ENCODE measurements at places on chromosomes 16 and 17.

DNA sequence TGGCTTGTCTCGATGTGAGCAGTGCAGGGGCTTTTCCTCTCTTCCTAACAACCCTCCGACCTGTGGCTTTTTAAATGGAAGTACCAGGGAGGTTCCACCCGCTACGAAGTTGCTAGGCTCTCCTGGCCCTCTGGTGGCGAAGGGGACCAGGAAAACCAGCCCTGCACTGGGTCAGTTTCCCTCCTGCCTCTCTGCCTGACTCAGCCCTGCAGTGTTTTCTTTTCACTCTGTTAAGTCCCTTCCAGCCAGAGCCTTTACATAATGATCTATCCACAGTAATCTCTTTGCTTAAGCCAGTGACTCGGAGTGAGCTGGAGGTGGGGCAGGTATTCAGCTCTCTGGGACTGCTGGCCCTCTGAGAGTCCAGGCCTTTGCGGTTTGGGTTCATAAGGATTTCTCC lies 331.3 kb upstream of the EEF2KMT start:
- DNase-seq = no peak

DNA sequence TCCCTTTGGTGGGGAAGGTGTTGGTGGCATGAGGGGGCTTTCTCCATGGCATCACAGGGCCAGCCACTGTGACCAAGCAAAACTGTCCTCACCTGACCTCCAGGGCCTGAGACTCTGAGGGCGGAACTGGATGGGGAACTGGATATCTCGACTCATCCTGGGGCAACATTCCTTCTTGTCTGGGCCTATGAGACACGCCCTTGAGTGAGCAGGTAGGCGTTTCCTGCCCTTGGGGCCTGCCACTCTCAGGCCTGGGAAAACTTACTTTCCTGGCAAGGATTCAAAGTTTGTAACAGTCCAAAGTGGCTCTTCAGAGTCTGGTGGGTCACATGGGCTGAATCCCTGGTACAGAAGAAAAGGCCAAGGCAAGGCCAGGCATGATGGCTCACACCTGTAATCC lies 9.6 kb downstream of the MT1X start:
- DNase-seq = peak; percentile 48

GRCh38 chr17:61444831-61445230 lies 7.4 kb upstream of the TBX4 start:
- DNase-seq = no peak

DNA sequence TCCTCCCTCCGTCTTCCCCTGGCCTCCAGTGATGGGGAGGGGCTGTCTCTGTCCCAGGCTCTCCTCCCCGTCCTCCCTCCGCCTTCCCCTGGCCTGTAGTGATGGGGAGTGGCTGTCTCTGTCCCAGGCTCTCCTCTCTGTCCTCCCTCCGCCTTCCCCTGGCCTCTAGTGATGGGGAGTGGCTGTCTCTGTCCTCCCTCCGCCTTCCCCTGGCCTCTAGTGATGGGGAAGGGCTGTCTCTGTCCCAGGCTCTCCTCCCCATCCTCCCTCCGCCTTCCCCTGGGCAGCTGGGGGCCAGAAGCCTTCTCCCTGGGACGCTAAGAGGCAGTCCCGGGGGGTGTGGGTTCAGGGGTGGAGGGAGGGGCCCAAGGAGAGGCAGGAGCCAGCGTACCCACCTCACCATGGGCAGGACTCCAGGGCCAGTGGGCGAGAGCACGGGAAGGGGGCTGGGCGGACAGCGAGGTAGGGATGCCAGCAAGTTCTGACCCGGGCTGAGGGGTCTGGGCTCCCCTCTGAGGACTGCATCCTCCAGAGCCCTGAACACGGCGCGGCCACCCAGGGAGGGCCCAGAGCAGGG lies 14.8 kb downstream of the UTS2R start:
- peak; percentile 79 for DNase-seq

- DNase-seq = peak; percentile 83
Observed at GRCh38 chr17:1267471-1267943, 2.7 kb upstream of the BHLHA9 start.

DNA sequence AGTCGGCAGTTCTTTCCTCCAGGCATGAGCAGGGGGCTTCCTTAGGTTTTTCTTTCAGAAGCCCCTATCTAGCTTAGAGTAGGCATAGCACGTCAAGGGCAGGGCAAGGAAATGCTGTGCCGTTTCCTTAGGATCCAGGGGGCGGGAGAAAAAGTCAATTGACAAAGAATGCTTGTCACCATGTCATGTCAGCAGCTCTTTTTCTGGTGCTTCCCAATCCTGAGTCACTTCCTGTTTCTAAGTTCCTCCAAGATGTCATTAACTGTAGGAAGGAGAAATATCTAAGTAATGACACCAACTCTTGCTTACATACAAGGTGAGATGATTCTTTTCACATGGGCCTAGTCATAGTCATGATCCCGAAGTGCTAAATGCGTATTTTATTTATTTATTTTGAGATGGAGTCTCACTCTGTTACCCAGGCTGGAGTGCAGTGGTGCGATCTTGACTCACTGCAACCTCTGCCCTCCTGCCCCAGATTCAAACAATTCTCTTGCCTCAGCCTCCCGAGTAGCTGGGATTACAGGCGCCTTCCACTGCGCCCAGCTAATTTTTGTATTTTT lies 35.2 kb downstream of the GJC1 start:
- peak; percentile 41 for DNase-seq

GRCh38 chr17:29032857-29033197 lies 10.1 kb upstream of the PIPOX start:
- peak; percentile 9 for DNase-seq

DNA sequence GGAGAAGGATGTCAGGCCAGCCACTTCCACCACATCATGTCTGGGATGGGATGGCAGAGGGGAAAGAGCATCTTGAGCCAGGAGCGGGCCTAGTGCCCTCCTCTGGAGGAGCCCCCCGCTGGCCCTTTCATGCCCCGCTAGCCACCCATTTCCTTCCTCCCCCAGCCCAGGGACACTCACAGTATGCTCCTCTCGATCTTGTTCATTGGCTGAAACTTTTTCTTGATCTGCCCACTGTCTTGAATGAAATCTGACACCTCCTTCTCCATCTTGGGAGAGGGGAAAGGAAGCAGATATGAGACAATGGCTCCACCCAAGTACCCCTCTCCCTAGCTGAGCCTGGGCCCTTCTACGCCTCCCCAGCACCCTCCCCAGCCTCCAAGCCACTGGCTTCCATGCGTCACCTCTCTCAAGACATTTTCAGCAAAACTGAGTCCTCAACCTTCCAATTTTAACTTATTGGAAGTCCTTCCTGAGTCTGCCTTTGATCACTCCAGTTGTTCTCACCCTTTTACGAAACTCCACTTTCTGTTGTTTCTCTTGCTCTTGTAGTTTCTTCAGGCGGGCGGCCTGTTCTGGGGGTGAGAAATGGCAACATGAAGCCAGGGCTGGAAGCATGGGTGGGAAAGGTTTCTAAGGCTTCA lies 7.2 kb downstream of the SPAG7 start:
- no peak for DNase-seq

- DNase-seq = no peak
Observed at GRCh38 chr17:56085576-56086267, 67.6 kb upstream of the ANKFN1 start.

GRCh38 chr16:82881516-82881915 lies 254.7 kb downstream of the CDH13 start:
- no peak for DNase-seq

DNA sequence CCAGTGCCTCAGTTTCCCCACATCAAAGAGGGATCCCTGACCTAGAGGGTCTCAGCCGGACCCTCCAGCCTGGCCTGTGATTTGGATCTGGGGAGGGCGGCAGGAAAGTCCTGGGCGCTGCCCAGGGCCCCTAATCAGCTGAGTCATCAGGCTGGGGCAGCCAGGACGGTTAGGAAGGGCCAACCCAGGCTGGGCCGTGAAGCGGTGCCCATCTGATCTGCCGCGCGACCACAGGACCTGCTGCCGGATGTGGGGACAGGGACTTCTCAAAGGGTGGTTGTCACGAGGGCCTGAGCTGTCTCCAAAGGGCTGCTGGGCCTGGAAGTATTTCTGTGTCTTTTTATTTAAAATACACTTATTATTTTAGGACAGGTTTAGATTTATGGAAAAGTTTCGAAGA lies 4.4 kb downstream of the TPSAB1 start:
- no peak for DNase-seq

- no peak for DNase-seq
Observed at GRCh38 chr16:72927199-72928089, 120.5 kb downstream of the ZFHX3 start.

GRCh38 chr17:54544249-54544648 lies 356.4 kb upstream of the TOM1L1 start:
- DNase-seq = no peak

GRCh38 chr17:19753051-19753509 lies 5.0 kb upstream of the ALDH3A1 start:
- DNase-seq = peak; percentile 87

- no peak for DNase-seq
Observed at GRCh38 chr17:33318241-33318640, 25.1 kb upstream of the ASIC2 start.

DNA sequence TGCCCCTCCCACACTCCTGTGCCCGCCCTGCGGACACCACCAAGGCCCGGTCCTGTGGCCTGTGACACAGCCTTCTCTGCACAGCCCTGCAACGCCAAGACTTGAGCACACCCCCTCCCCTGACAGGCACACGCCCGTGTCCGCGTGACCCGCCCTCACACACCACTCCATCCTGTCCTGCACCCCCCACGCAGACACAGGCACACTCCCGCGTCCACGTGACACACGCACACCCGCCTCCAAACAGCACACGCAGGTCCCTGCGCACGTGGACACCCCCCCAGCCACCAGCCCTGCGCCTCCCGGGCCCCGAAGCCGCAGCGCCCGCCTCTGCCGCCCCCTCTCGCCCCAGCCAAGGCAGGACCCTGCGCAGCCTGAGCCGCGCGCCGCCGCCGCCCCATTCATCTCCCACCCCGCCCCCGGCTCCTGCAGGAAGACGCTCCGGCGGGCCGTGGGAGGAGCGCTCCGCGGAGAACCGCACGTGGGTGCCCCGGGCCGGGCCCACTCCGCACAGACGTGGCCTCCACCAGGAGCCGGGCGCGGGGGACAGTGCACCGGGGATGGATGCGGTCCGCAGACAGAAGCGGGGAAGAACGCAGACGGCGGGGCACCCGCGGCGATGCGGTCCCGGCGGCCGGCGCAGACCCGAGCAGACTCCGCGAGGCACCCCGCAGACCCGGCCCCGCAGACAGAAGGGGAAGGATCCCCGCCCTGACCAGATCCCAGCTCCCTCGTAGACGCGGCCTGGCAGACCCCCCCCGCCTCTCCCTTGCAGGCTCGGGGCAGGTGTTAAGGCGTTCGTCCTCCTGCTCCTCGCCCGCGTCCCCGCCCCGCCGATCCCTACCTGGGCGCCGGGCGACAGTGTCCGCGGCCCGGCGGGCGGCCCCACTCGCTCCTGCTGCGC lies 506 bp downstream of the CAMKK1 start:
- peak; percentile 95 for DNase-seq

- DNase-seq = no peak
Observed at GRCh38 chr17:57713140-57713539, 32.0 kb downstream of the CCDC182 start.

DNA sequence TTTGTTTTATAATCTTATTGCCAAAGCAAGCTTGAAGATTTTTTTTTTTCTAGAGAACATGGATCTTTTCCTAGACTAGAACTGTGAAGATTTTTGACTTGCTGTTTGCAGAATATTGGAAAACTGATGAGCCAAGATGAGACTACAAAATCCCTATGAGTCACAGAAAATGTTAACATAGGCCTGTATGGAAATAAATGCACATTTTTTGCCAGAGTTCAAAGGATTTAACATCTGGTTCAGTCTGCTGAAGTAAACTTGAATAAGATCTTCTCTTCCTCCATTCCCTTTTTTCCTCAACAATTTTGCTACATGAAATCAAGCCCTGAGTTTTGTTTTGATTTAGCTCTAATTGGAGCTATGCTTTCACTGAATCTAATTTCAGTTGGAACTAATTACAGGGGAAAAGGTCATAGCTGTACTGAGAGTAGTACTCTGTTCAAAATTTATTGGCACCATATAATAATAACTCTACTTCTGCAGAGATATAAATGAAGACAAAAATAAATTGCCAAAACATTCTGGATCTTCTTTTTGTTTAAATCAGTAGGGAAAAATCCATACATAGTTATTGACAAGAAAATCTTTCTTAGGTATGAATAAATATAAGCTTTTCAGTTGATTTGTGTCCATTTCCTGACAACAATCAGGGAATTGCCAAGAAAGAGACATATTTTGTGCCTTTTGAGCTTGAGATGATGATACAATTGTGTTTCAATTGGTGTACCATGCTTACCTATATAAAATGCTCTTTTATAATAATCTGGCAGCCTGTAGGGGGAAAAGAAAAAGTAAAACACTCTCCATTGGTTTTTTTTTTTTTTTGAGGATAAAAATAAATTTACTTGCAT lies 387.5 kb upstream of the GOT2 start:
- DNase-seq = no peak

GRCh38 chr17:45247429-45248131 lies 14.3 kb downstream of the SPATA32 start:
- DNase-seq = peak; percentile 93

DNA sequence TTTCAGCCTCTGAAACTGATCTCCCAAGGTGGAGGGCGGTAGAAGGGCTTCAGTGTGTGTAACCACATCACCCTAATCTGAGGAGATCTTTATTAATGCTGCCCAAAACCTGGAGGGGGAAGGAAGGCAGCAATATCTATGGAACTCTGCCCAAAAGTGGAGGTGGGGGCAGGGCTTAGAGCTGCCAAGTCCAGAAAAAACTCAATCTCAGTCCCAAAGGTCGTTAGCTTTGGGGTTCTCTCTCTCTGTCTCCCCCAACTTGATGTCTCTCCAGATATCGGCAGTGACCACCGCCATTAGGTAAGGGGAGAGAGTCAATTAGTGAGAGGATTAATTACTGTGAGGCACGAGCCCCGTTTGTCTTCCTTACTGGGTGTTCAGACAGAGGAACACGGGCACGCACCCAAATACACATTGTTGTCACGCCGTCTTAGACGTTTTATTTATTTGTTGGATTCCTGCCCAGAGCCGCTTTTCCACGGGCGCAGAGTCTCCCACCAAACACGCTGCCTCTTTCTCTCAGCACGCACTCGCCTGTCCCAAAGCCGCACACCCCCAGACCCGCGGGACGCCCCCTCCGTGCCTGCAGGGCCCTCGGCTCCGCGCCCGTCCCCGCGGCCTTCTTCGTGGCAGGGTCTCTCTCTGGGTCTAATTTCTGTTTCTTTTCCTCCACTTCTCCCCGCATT lies 5.4 kb upstream of the LHX1 start:
- peak; percentile 37 for DNase-seq

- DNase-seq = no peak
Observed at GRCh38 chr17:80166446-80166845, 3.4 kb upstream of the CARD14 start.

DNA sequence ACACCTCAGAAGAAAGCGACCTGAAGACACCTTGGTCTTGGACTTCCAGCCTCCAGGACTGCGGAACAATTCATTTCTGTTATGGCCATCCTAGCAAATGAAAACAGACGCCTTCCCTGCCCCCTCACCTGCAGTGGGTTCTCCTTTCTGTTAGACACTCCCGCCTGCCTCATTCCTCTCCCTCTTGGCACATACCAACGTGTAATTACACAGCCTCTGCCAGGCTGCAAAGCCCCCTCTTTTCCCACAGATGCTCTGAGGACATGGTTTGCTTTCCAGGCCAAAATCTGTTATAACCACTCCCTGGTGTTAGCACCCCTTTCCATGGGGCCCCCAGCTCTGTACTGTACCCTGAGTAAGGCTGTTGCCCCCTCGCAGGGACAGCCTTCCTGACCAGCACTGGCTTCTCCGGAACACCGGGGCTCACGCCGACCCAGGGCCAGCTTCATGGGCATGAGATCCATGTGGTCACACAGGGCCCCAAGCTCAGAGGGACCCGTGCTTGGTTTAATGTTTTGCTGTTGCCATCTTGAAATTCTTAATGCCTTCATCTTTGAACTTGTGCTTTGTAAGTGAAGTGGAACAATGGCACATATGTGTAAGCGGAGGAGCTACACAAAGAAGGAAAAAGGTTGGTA lies 64.1 kb downstream of the SDK2 start:
- DNase-seq = no peak
